PC-9 (cell line): ENCODE measurements at places on chromosomes 4 and X.

GRCh38 chr4:162241857-162242256, 78.1 kb upstream of the FSTL5 start:
- DNase-seq, result no peak

DNA sequence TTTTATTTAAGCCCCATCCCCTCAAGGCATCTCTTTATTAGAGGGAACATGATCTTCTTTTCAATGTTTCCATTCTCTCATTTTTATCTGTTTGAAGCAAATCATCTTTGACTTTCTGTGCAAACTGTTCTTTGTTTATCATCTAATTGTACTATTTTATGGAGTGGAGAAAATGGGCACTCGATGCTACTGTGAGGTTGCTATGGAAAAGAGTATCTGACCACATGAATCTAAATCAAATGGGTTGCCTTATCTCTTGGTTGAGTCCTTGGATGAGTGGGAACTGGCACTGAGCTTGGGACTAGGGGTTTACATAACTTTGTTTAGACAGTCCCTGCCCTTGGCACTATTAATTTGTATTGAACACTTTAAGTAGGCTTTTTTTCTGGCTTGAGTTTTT, 9.1 kb downstream of the OCRL start:
- no peak for DNase-seq

DNA sequence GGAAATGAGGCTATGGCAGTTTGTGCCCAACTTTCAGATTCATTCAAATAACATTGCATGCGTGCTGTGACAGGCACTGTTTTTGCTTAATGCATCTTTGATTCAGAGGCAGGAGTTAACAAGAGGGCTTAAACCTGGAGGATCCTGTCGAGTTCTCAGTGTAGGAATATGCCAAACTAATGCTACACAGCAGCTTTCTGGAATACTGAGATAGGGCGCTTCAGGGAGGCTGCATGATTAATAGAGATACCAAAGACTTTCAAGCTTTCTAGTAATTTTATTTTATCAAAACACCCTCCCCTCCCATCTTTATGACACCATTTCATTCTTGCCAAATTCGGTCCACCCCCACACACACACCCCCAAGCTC, 636 bp upstream of the TIMM8A start:
- DNase-seq, result no peak

DNA sequence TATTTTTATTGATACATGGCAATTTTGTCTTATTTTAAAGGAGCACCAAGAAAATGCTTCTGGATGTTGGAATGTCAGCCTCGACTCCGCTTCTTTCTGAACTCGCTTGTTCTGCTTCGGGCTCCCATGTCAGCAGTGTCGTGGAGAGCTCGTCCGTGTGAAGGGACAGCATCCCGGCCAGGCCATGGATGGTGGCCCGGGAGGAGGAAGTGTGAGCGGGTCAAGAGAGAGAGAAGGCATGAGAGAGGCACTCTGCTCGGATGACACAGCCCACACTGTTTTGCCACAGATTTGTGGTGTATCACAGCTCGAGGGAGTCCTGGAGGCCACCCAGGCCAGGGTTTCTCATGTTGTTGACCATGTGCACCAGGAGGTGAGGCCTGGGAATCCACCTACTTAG, 107.0 kb downstream of the TRAPPC11 start:
- DNase-seq, result no peak

DNA sequence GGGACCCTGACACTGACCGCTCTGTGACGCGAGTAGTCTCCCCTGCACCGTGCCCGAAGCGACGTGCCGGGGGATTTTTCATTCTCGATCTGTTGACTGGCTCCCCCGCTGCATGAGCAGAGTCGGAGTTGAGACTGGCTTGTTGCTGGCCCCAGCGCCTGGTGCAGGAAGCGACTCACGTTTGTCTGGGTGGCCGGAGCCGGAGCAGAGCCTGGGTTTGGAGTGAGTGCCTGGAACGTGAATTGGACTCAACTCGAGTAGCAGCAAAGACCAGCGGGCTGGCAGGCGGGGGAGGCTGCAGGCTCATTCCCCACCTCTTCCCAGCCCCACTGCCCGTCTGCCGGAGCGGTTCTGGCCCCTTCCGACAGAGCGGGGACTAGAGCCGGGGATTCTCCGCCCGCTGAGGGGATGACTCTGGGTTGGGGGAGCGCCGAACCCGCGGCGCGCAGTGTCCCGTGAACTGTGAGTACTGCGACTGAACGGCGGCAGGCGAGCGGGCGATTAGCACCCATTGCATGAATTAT, 554 bp downstream of the PCDH7 start:
- peak; percentile 41 for DNase-seq

DNA sequence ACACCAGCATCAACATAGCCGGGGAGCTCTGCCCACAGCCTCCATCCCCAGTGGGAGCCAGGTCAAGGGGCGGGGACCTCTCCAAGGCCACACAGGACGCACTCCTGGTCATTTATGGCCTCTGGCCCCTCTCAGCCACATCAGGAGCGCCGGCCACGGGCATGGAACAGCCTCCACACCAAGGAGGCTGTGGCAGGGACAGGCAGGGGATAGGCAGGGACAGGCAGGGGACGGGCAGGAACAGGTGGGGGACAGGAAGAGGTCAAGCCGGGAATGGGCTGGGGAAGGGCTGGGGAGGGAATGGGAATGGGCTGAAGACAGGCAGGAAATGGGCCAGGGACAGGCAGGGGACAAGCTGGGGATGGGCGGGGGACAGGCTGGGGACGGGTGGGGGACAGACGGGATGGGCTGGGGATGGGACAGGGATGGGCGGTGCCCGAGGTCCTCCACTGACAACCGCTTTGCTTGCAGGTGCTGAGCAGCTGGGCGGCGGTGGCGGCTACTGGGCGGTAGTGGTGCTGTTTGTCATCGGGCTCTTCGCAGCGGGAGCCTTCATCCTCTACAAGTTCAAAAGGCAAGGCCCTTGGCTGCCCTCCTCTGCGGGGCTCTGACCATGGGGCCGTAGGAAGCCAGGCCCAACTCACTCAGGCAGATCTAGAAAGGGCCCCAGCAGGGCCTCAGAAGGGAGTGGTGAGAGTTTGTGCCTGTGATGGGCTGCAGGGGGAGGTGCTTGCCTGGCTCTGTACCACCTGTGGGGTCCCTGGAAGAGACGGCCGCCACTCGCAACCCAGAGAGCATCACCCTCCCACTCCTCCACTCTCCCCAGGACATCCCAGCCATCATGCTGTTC, 205.6 kb downstream of the AFAP1 start:
- no peak for DNase-seq

DNA sequence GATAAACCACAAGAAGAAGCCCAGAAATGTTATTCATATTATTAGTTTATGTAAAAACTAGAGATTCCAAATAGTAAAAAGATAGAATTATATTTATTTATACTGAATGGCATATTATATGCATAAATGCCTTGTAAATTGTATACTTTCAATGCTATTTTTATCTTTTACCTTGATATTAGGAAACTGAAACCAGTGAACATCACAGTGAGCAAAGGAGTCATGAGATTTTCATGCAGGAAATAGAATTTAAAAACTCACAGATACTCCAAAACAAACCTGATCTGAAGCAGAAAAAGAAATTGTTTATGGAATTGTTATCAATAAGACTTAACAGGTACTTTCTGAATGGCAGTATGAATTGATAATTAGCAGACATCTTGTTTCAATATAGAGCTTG, 207.3 kb upstream of the CENPE start:
- no peak for DNase-seq

DNA sequence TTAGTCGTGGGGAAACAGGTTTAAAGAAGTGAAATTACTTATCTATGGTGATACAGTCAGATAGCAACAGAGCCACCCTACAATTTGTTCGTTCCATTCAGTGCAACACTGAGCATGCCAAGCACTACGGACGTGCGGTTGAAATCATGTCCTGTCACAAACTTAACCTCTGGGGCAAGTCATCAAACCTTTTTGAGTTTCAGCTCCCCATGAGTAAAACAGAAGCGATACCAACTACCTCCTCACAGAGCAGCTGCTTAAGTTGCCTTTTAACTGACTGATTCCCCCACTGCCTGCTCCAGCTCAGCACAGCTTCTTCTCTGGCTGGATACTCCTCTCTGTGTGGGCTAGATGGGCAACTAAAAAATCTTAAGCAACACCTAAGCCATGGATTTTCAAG, 36.0 kb downstream of the LHFPL1 start:
- DNase-seq, result no peak

GRCh38 chrX:49106930-49107329, 16.6 kb downstream of the GPKOW start:
- DNase-seq, result no peak

- no peak for DNase-seq
These were observed 64.7 kb upstream of the UGT2B10 start for GRCh38 chr4:68751138-68751537.

- no peak for DNase-seq
These were observed 137.4 kb downstream of the FRYL start for GRCh38 chr4:48642421-48643374.

DNA sequence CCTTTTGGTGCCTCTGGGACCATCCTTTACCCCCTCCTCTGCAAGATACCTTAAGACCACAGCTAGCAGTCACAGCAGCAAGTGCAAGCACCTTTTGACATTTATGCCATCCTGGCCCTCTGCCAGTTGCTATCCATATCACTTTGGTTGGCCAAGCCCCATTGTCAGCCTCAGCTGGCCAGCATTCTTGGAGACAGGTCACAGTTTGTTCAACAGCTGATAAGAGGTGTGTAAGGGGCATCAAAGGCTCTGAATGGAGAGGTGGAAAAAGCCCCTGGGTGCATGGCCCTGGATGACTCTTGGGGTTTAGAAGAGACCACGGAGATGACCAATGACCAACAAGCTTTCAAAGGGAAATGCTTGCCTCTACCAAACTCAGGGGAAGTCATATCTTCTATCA, 133.6 kb upstream of the MAMLD1 start:
- DNase-seq, result no peak

DNA sequence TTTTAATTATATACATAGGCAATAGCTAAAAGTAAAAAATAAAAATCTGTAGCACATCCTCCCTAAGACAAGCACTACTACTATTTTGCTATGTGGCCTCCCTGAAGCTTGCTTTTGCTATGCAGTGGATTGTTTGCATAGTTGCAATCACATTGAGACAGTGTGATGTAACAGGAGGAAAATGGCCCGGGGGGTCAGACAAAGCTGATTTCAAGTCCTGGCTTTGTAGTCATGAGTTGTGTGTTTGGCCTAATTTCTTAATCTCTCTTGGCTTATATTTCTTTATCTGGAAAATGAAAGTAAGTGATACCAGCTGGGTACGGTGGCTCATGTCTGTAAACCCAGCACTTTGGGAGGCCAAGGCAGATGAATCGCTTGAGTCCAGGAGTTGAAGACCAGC, 166.6 kb downstream of the LHFPL1 start:
- DNase-seq, result no peak

- no peak for DNase-seq
These were observed 203.0 kb downstream of the CENPC start for GRCh38 chr4:67342291-67342690.

DNA sequence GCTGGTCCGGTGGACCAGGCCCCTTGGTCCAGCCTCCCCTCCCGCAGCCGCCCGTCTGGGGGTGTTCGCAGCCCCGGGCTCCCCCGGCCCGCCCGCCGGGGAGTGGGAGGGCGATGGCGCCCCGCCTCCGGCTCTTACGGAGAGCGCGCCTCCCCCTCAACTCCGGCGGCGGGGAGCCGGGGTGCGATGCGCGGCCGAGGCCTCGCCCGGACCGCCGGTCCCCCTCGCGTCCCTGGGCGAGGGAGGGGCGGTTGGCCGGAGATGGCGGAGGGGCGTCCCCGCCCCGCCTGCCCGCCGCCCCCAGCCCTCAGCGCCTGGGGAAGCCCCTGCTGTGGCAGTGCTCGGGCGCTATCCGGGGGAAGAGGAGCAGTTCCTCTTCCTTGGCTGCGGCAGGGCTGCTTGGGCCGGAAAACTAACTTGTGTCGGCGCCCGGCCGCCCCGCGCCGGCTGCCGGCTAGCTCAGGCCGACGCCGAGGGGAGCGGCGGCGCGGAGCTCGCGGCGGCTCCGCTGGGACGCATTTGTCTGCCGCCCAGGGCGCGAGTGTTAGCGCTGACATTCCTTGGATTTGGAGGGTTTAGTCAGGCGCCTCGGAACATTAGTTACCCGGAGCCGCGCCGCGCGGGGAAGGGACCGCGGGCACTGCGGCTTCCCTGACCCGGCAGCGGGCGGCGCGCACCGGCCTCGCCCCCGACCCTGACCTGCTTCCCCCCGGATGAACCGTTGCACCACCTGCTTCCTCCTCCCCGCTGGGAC, 994 bp downstream of the GALNT7 start:
- DNase-seq, result peak; percentile 45

DNA sequence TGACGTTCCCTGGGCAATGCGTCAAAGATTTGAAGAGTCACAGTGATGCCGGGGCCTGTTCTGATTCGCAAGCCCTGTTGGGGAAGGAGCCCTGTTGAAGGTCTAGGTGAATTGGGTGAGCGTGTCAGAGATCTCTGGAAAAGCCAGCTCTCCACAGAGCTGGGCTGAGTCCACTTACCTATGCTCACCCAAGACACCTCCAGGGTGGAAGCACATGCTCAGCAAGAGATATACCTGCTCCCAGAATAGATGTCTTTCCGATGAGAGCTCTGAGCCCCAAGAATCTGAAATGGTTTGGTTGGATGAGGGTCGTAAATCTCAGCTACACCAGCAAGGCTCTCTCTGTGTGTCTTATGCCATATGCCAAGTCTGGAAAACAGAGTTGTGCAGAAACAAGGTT, 1.7 kb downstream of the GABRQ start:
- no peak for DNase-seq

- DNase-seq, result no peak
These were observed 53.1 kb upstream of the SPRY1 start for GRCh38 chr4:123343400-123344041.

DNA sequence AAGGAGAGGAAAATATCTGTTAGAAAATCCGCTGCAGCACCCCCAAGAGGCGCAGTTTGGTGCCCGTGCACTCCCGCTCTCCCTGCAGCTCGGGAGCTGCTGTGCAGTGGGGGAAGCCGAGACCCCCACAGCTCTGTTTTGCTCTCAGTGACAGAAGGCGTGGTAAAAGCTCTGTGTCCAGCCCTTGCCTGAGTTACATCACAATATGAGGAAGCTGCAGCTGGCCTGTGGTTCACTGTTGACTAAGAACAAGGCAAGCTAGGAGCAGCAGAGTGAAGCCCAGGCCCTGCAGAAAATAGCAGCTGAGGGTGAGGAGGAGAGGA, 88.5 kb upstream of the ADRA2C start:
- DNase-seq, result no peak

DNA sequence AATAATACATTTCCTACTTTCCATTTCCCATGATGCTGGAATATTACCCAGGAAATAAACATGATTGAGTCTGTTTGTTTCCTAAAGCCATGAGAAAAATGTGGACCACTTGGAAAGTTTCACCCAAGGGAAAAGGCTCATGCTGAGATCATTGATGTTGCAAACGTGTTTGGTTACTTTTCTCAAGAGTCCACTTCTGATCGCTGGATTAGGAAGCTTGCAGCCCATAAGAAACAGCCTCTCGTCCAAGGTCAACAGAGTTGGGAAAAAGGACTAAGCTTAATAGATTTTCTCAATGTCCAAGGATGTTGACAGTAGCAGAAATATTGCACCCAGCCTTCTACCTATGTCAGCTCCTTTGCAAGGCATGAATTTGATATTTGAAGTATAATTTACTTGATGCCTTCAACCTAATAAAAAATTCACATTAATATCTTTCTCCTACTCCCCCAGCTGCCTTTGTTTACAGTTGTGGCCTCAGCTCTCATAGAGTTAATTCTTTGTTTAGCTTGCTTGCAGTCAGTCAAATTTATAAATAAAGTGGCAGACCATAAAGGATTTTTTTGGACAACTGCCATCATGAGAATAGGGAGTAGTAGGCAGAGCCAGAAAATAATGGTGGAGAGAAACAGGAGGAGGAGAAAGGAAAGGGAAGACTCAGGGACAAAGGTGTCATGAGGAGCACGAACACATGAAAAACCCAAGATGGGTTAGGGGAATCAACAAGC, 65.6 kb upstream of the BLTP1 start:
- no peak for DNase-seq

GRCh38 chr4:40550196-40550595, 79.5 kb downstream of the RBM47 start:
- DNase-seq, result no peak
